Fibroblast of lung (primary cell): ENCODE measurements at places on chromosomes 6 and 20. TPM values are rescaled to one million over a fixed set of nuclear protein-coding genes. Genes with fewer than 3 reads are reported as not detected.

Gene STMND1
- not detected in 2 replicates for total RNA-seq

Gene DAAM2
- 25.9 and 41.5 TPM in 2 replicates for total RNA-seq

Gene IDH3B
- total RNA-seq = 77.0 and 86.0 TPM in 2 replicates

Gene SYNDIG1
- 0.17 and 0.51 TPM in 2 replicates for total RNA-seq

Gene LY6G6F
- not detected in 2 replicates for total RNA-seq

Gene TMEM217
- 4.0 and 4.9 TPM in 2 replicates for total RNA-seq

Gene DCDC2
- total RNA-seq = under 0.01 TPM in 1 of 2 replicates, not detected in the other

Gene PRPF6
- total RNA-seq = 52.0 and 55.2 TPM in 2 replicates

Gene ADGRF4
- total RNA-seq = under 0.01 TPM in 1 of 2 replicates, not detected in the other
